ENCODE measurements at places on chromosomes 6 and 20.

GRCh38 chr20:25296094-25297093 is 48.5 kb downstream of the PYGB start:
- DNase-seq = no peak

DNA sequence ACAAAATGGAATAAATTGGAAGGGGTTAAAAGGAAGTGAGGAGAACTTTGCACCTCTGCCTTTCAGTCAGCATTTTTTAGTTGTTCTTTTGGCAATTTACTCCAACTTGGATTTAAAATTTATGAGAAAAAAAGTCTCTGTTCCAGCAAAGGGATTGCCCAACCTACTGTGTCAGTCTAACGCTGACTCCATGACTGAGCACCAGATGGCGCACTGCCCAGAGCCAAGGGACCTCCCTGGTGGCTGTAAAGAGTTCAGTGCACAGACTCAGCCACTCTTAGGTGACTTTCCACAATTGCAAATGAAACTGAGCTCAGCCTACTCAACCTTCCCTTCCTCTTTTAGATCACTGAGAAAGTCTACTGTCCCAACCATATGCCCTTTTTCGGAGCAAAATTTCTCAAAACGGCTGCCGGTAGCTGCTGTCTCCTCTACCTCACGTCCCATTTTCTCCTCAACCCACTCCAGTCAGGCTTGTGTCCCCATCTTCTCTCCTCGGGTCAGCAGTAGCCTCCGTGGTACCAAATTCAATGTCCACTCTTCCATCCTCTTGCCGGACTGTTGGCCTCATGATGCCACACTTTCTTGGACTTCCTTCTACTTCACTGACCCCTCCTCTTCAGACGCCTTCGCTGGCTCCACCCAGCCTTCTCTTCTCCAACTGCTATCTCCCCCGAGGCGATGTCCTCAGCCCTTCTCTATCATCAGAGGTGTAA is 38.7 kb downstream of the GSTA2 start:
- peak; percentile 66 for DNase-seq

DNA sequence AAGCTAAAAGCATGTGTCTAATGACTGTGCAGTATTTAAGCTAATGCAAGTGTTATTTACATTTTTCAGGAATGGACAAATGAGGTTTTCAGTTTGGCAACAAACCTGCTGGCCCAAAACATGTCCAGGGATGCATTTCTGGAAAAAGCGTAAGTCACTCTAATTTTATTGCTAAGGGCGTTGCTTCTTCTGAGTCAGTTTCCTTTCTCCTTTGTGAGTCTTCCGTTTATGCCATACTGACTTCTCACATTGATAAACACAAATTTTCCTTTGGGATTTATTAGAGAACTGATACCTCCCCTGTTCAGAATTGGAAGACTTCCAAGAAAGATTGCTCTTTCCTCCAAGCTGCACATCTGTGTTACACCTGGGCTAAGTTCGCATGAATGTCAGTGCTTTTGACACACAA is 422.9 kb upstream of the PLCB4 start:
- DNase-seq = peak; percentile 88

- no peak for DNase-seq
Observed at GRCh38 chr20:23235173-23236027, 115.2 kb upstream of the NXT1 start.

GRCh38 chr6:33672808-33673207 is 38.7 kb downstream of the UQCC2 start:
- peak; percentile 95 for DNase-seq
